Activated CD4-positive, alpha-beta T cell treated with anti-CD3 and anti-CD28 coated beads for 4 hours (primary cell): ENCODE measurements at places on chromosomes 16 and 17.

- no peak for DNase-seq
Observed at GRCh38 chr16:35570946-35571345, 2111.5 kb downstream of the TP53TG3F start.

DNA sequence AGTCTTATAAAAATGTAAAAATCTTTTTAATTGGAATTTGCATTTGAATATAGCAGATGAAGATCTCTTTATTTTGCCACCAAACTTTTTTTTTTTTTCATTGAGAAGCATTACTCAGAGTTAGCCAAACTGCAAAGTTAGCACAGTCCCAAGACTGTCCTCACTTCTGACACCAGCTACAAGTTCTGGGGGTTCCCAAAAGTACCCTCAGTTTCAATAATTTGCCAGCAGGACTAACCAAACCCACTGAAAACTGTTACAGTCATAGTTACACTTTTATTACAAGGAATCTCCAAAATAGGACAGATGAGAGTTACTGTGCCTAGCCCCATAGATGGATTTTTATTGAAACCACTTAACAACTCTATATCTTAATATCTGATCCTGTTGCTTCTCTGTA, 144.1 kb downstream of the CHD9 start:
- no peak for DNase-seq

DNA sequence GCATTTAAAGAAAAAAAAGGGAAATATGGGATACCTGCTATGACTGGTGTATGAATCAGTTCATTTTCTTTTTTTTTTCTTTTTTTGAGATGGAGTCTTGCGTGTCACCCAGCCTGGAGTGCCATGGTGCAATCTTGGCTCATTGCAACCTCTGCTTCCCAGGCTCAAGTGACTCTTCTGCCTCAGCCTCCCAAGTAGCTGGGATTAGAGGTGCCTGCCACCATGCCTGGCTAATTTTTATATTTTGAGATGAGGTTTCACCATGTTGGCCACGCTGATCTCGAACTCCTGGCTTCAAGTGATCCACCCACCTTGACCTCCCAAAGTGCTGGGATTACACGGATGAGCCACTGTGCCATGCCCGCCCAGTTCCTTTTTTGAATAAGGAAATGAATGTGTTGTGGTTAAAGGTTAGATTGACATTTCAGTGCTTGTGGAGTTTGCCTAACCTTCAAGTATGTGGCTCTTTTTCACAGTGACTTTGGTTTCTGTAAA, 7.7 kb downstream of the HAPSTR1 start:
- no peak for DNase-seq

DNA sequence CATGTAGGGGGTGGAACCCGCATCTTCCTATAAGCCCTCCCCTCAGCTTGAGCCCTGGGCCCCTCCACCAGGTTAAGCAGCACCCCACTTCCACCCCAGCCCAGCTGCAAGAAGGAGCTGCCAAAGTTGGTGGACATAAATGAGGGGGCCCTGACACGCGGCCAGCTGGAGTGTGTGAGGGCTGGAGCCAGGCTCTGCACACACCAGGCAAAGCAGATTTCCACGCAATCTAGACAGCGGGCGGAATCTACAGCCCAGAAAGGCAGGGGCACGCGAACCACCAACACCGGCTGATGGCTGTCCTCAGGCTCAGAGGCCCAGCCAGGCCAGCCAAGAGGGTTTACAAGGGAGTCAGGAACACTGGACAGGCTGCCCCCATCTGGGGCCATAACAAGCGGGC, 171.2 kb downstream of the ZNF423 start:
- DNase-seq, result no peak

GRCh38 chr17:9343516-9343915, 232.1 kb downstream of the STX8 start:
- DNase-seq, result no peak

- DNase-seq, result no peak
Observed at GRCh38 chr17:56326001-56326359, 172.7 kb downstream of the ANKFN1 start.
